ENCODE measurements at places on chromosomes 2 and 18.

DNA sequence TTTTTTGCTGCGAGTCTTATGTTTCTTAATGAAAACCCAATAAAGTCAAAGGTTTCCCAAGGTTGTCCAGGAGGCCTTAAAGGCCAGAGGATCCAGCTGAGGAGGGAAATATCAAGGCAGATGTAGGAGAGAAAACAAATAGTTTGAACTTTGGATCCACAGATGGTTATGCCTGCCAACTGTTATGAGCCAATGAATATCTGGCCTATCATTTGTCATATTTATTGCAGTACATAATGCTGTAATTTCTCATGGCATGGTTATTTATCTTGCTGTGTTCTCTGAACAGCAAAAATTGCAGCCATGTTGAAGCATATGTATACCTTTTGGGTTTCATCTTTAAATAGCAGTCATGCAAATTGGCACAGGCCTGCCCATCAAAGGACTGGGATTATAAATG lies 38.2 kb upstream of the CAVIN2 start:
- no peak for DNase-seq
- H3K27me3 ChIP-seq = no peaks in the 10 kb centered on the region
- no peaks in the 10 kb centered on the region for H3K36me3 ChIP-seq
- no peak overlapping the region for H3K27ac ChIP-seq
- no peak overlapping the region for H3K4me3 ChIP-seq
- H3K4me1 ChIP-seq = peaks cover 16% of the 10 kb centered on the region

DNA sequence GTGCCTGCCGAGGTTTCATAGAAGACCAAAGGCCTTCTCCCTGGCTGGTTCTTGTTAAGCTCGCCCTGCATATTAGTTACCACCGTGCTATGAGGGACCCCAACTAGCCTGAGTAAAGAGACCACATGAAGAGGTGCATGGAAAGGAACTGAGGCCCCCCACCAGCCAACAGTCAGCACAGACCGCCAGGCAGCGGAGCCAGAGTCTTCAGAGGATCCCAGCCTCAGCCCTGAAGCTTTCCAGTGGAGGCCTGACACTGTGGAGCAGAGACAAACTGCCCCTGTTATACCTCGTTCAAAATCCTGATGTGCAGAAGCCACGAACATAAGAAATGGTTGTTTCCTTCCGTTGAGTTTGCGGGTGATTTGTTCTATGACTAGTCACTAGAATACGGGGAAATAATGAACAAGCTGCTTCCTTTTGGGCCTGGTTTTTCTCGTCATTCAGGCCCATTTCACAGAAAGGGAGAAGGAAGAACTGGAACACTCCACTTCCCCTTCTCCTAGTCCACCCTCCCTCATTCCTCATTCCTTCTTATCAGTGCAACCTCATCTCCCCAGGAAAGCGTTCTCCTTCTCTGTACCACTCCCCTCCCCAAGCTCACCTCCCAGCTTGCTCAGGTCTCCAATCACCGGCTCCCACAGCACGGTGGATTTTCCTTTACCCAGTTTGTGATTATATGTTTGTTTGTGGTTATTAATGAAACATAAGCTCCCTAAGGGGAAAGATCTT lies 3.0 kb upstream of the GLI2 start:
- peaks cover 7% of the 10 kb centered on the region for H3K4me1 ChIP-seq
- H3K4me3 ChIP-seq = no peak overlapping the region
- DNase-seq = no peak
- no peak overlapping the region for H3K27ac ChIP-seq

DNA sequence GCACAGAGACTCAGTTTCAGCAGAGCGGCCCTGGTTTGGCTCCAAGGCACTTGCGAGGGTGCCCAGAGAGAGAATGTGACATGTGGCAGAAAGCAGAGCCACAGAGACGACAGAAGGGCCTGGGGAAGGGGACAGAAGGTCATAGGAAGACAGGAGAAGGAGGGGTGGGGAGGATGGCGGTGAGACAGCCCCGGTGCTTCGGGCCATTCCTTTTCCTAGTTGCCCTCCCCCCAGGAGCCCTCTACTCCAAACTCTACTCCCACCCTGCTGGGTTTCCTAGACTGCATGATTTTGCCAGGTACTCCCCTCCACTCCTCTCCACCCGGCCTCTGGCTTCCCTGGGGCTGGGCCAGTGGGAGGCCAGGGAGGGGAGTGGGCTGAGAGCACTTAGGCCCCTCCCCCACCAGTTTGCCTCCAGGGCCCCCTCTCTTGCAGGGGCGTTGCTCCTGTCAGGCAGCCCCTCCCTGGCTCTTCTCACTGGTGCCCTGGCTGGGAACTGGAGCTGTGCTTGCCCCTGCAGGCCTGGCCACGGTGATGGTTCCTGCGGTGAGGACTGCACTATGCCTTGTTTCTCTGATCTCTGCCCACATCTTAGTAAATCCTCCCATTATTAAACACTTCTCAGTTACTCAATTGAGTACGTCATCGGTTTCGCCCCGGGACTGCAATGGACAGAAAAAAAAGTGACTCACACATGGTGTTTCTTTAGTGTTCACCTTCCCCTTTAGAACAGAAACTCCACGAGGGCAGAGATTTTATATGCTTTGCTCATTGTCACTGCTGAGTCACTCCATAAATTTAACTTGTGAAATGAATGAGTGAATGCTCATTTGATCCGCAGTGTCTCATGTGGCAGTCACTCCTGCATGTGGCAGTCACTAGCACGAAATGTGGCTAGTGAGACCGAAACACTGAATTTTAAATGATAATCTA lies 58.7 kb upstream of the SP3 start:
- no peak overlapping the region for H3K4me3 ChIP-seq
- no peaks in the 10 kb centered on the region for H3K36me3 ChIP-seq
- no peak overlapping the region for H3K27ac ChIP-seq
- peaks cover 4% of the 10 kb centered on the region for H3K4me1 ChIP-seq
- H3K27me3 ChIP-seq = peaks cover 49% of the 10 kb centered on the region
- DNase-seq = no peak

GRCh38 chr2:241456546-241456945 lies 51.8 kb downstream of the STK25 start:
- no peak overlapping the region for H3K27ac ChIP-seq
- no peaks in the 10 kb centered on the region for H3K36me3 ChIP-seq
- no peaks in the 10 kb centered on the region for H3K27me3 ChIP-seq
- H3K4me1 ChIP-seq = no peaks in the 10 kb centered on the region

GRCh38 chr2:204177977-204178522 lies 241.5 kb downstream of the ICOS start:
- no peaks in the 10 kb centered on the region for H3K4me1 ChIP-seq
- peaks cover 3% of the 10 kb centered on the region for H3K27me3 ChIP-seq
- no peaks in the 10 kb centered on the region for H3K36me3 ChIP-seq
- H3K4me3 ChIP-seq = no peak overlapping the region
- H3K27ac ChIP-seq = no peak overlapping the region
- DNase-seq = no peak

DNA sequence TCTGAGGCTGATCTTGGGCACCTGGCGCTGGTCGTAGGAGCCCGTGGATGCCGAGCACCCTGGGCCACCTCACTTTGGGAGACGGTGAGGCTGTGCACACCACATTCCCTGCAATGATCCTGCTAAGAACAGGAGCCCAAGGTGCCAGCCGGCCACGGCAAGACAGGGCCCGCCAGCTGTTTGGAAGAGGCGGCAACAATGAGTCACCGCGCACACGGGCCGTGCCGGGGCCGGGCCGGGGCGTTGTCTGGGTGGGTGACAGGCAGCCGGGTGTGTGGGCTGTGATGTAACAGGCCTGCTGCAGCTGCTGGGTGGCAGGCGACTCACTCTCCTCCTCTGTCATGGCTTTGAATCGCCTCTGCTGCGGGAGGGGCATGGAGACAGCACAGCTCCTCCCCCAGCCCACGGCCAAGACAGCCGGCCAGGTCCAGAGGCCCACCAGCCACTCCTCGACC lies 49.7 kb upstream of the ODC1 start:
- peaks cover 36% of the 10 kb centered on the region for H3K27me3 ChIP-seq
- no peak for DNase-seq
- no peak overlapping the region for H3K4me3 ChIP-seq
- no peaks in the 10 kb centered on the region for H3K36me3 ChIP-seq

GRCh38 chr18:37714691-37715090 lies 149.1 kb upstream of the CELF4 start:
- H3K27me3 ChIP-seq = no peaks in the 10 kb centered on the region
- no peaks in the 10 kb centered on the region for H3K36me3 ChIP-seq
- no peaks in the 10 kb centered on the region for H3K4me1 ChIP-seq
- no peak overlapping the region for H3K4me3 ChIP-seq

GRCh38 chr2:60053791-60054190 lies 499.7 kb downstream of the BCL11A start:
- H3K27me3 ChIP-seq = peaks cover 9% of the 10 kb centered on the region
- no peak for DNase-seq
- H3K4me3 ChIP-seq = no peak overlapping the region

DNA sequence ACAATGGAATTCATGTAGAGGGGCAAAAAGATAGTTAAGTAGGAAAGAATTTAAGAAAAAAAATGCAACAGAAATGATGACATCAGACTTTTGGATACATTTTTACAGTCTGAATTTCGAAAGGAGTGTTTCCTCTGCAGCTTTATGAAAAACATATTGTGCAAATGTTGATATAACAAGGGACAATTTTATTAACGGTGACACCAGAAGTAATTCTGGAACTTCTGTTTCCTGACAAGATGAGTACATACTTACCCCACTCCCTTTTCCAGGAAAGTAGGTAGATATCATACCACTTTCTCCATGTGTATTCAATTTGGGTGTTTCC lies 369.6 kb downstream of the FBXO15 start:
- no peak for DNase-seq
- H3K36me3 ChIP-seq = no peaks in the 10 kb centered on the region
- H3K4me3 ChIP-seq = no peak overlapping the region
- H3K4me1 ChIP-seq = no peaks in the 10 kb centered on the region
- H3K27ac ChIP-seq = no peak overlapping the region

DNA sequence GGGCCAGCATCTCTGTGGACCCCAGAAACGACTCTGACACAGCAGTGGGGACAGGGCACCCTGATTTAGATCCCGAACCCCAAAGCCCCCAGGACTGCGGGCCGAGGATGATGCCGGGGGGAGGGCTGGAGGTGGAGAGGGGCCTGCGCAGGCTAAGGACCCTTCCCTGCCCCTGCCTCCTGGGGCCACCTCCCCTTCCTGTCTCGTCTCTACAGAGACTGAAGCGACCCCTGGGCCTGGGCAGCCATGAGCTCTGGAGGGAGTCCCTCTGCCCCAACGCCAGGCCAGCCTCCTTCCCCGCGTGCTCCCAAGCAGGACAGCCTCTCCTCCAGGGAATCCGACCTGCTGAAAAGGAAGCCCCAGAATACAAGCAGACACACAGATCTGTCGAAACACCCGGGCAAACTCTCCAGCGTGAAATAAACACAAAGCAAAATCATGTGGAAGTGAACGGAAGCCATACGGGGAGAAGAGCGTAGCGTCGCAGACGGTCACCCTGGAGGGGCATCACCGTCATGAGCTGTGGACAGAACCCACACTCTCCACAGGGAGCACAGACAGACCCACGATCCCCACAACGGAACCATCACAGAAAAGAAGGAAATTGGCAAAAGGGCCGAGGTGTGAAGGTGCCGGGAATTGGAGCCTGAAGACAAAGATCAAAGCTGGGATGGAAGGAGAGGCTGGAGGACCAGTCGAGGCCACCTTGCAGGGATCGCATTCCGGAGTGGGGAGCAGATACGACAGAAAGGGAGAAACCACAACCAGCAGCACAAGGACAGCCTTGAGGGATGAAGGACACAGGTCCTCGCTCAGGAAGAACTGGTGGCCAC lies 51.0 kb upstream of the CTDP1 start:
- H3K27ac ChIP-seq = no peak overlapping the region
- H3K4me1 ChIP-seq = peaks cover 1% of the 10 kb centered on the region
- no peaks in the 10 kb centered on the region for H3K36me3 ChIP-seq
- peaks cover 24% of the 10 kb centered on the region for H3K27me3 ChIP-seq

DNA sequence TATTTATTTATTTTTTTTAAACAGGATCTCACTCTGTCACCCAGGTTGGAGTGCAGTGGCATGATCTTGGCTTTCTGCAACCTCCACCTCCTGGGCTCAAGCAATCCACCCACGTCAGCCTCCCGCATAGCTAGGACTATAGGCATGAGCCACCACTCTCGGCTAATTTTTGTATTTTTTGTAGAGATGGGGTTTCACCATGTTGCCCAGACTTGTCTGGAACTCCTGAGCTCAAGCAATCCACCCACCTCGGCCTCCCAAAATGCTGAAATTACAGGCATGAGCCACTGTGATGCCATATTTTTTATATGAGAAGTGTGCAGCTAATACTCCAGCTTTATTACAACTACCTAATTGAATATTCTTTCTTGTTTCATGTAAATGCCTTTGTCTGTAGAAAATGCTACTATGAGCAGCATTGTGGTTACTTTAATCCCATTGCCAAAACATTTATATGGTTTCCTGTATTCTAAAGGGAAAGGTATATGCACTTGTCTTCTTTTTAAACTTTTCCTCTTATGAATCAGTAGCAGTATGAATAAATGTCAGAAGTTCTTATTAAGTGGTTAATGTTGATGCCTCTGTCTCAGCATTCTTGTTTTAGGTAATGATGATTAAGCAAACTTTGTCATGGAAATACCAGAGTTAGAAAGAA lies 9.5 kb upstream of the BCL2L11 start:
- no peak overlapping the region for H3K27ac ChIP-seq
- peaks cover 7% of the 10 kb centered on the region for H3K4me1 ChIP-seq
- no peaks in the 10 kb centered on the region for H3K36me3 ChIP-seq
- H3K4me3 ChIP-seq = no peak overlapping the region
- peaks cover 13% of the 10 kb centered on the region for H3K27me3 ChIP-seq
- DNase-seq = no peak

- peaks cover 8% of the 10 kb centered on the region for H3K4me1 ChIP-seq
- peaks cover 2% of the 10 kb centered on the region for H3K36me3 ChIP-seq
- DNase-seq = no peak
- no peak overlapping the region for H3K27ac ChIP-seq
- no peaks in the 10 kb centered on the region for H3K27me3 ChIP-seq
- no peak overlapping the region for H3K4me3 ChIP-seq
Observed at GRCh38 chr2:85868822-85869221, 20.0 kb downstream of the ST3GAL5 start.
